ENCODE measurements at places on chromosomes 2 and 18. TPM values are rescaled to one million over a fixed set of nuclear protein-coding genes. Genes with fewer than 3 reads are reported as not detected.

Gene B3GNT7
- total RNA-seq: under 0.01 TPM

Gene CKAP2L
- 4.2 TPM for total RNA-seq

Gene WDR54
- 47.9 TPM for total RNA-seq

Gene ACTG2
- total RNA-seq: 0.32 TPM

Gene FBXO36
- 1.7 TPM for total RNA-seq

Gene C2orf80
- total RNA-seq: not detected

Gene MRO
- not detected for total RNA-seq

Gene CXCR1
- not detected for total RNA-seq

Gene ST6GAL2
- total RNA-seq: not detected

Gene KCNG2
- not detected for total RNA-seq

Gene CNGA3
- total RNA-seq: not detected

Gene DLGAP1
- total RNA-seq: not detected

Gene PTH2R
- under 0.01 TPM for total RNA-seq

Gene HJURP
- 23.1 TPM for total RNA-seq

Gene FSHR
- total RNA-seq: not detected

Gene NEURL3
- 0.15 TPM for total RNA-seq

Gene NEU2
- total RNA-seq: not detected

Gene IL36B
- not detected for total RNA-seq

Gene SPATA3
- total RNA-seq: not detected

Gene NPHP1
- 9.9 TPM for total RNA-seq

Gene MC5R
- not detected for total RNA-seq

Gene TEKT4
- not detected for total RNA-seq

Gene DTNA
- 9.1 TPM for total RNA-seq

Gene KLHL14
- not detected for total RNA-seq

Gene NT5C1B
- total RNA-seq: not detected

Gene GREB1
- 0.30 TPM for total RNA-seq

Gene CXCR2
- not detected for total RNA-seq

Gene GAL3ST2
- not detected for total RNA-seq

Gene SCN7A
- under 0.01 TPM for total RNA-seq

Gene UGT1A3
- not detected for total RNA-seq

Gene SATB2
- 0.32 TPM for total RNA-seq

Gene ACP1
- 111 TPM for total RNA-seq

Gene POTEI
- under 0.01 TPM for total RNA-seq

Gene DNER
- total RNA-seq: under 0.01 TPM

Gene RAX
- not detected for total RNA-seq

Gene TDRD15
- under 0.01 TPM for total RNA-seq

Gene NLRC4
- not detected for total RNA-seq

Gene PRKAG3
- total RNA-seq: not detected

Gene MRPL30
- 47.1 TPM for total RNA-seq

Gene RNU2-63P
- total RNA-seq: 88.5 TPM

Gene ADI1
- total RNA-seq: 52.3 TPM

Gene LYPD1
- total RNA-seq: 19.5 TPM

Gene OXER1
- total RNA-seq: not detected

Gene LONRF2
- 0.15 TPM for total RNA-seq

Gene SH3RF3
- 6.1 TPM for total RNA-seq

Gene SERPINB13
- not detected for total RNA-seq

Gene DOK6
- total RNA-seq: under 0.01 TPM

Gene PROKR1
- total RNA-seq: not detected
